Cerebellar nuclear complex (tissue), 1 donor: ENCODE measurements at places on chromosomes 11 and 22.

- no peak for DNase-seq
Measured at GRCh38 chr11:121654843-121655536, 202.2 kb upstream of the SORL1-AS1 start.

DNA sequence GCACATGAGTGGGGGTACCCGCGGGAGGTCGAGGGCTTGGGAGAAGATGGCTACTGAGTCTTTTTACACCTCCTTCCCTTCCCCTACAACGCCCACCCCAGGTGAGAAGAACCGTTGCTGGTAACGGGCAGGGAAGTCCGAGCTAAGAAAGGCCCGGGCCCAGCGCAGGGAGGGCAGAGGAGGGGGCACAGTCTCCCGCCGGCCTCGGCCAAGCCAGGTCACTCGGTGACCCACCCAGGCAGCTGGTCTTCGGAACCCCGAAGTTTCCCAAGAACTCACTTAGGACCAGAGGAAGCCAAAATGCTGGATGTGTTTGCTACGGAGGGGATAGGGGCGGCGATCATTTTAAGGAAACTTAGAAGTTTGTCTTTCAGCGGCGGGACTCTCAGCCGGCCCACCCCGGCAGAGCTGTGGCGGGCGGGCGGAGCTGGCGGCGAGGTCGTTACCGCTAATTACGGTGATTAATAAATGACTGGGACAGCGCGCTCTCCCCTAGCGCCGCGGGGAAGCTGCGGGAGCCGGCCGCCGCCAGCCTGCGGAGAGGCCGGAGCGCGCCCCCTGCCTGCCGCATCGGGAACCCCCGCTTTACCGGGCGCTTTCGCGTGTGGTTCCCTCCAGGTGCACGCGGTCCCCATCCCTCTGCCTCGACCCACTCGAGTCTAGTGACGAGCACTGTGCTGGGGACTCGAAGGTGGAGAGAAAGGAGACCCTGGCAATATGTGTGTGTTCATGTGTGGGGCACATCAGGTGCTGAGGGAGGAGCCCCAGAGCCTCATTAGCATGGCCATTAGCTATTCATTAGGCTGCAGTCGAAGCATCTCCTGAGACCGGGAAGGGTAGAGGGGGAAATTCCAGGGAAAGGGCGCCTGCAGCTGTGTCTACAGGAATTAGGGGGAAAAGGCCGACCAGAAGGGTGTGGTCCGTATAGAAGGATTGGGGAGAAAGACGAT lies 945 bp downstream of the ROBO3 start:
- no peak for DNase-seq

GRCh38 chr11:126216526-126217305 lies 5.1 kb downstream of the FAM118B start:
- DNase-seq, result no peak

GRCh38 chr11:122258446-122259194 lies 142.6 kb upstream of the BLID start:
- DNase-seq, result no peak

DNA sequence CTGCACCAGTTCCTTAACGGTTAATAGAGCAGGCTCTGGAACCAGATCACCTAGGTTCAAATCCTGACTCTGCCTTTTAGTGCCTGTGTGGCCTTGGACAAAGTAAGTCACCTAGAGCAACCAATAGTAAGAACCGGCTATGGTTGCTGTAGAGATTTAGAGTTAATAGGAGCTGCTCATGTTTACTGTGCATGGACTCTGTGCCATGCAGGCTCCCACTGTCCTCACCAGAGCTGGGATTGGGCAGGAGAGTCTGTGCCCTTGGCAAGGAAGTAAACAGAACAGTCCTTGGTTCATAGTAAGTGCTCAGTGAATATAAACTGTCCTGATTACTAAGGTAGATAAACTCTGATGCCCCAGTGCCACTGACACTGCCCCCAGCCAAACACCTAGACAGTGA lies 1.4 kb upstream of the TP53I11 start:
- DNase-seq, result no peak

GRCh38 chr11:121352251-121352891 lies 59.8 kb downstream of the SC5D start:
- no peak for DNase-seq

GRCh38 chr11:97574976-97575665 lies 1185.3 kb downstream of the JRKL start:
- DNase-seq, result no peak

DNA sequence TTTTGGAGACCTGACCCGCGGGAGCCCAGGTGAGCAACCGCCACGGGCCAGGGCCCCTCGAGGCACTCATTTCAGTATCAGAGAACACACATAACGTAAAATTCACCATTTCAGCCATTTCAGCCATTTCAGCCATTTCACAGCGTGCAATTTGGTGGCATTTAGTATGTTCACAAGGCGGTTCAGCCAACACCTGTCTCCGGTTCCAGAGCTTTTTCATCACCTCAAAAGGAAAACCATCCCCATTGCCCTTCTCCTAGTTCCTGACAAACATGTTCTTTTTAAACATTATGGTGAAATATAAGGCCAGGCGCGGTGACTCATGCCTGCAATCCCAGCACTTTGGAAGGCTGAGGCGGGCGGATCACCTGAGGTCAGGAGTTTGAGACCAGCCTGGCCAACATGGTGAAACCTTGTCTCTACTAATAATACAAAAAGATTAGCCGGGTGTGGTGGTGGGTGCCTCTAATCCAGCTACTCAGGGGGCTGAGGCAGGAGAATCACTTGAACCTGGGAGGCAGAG lies 119.3 kb downstream of the KCNQ1 start:
- no peak for DNase-seq

DNA sequence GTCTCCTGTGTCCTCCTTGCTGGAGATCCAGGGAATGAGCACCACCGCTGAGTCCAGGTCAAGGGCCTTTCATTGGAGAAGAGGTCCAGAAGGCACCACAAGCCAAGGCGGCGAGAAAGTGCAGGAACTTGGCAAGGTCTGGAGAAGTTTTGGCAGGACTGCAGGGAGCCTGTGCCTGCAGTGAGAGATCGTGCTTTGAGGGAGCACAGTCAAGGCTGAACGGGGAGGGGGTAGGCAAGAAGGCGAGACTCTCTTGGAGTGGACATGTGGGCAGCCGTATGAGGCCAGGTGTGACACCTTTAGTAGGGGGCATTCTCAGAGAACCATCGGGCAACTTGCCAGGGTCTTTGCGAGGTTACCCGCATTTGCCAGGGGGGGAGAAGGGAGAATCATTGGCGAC lies 30.5 kb downstream of the LRRC10B start:
- DNase-seq, result no peak

DNA sequence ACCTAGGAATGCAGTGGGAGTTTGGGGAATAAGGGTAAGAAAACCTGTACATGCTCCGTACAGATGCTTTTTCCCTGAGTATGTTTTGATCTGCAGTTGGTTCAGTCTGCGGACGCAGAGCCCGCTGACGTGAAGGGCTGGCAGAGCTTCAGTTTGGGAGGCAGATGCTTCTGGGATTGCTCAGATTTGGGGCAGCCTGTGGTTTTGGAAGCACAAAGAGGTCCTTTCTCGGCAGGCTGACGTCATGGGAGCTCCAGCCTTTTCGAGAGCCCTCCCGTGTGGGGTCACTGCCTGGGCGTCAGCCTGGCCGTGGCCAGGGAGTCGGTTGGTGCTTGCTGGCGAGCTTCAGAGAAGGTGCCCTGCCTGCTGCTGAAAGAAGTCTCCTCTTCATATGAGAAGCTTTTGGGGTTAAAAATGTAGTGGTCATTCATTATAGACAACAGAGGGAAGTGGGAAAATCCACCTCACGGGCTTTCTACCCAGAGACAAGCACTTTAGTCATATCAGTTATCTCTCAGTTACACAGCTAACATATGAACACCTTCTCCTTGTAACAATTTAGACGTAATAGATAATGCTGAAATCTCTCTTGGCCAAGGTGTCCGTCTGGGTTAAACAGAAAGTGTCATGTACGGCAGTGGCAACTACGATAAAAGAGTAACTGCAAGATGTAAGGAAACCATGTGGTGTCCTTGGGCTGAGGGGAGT lies 26.8 kb downstream of the TPCN2 start:
- DNase-seq, result peak; percentile 40

GRCh38 chr11:100687054-100687629 lies at the start of gene ARHGAP42:
ARHGAP42 (plus strand) TSS chr11:100687288; CDS start chr11:100687679, 391 bp downstream.
- DNase-seq, result no peak

DNA sequence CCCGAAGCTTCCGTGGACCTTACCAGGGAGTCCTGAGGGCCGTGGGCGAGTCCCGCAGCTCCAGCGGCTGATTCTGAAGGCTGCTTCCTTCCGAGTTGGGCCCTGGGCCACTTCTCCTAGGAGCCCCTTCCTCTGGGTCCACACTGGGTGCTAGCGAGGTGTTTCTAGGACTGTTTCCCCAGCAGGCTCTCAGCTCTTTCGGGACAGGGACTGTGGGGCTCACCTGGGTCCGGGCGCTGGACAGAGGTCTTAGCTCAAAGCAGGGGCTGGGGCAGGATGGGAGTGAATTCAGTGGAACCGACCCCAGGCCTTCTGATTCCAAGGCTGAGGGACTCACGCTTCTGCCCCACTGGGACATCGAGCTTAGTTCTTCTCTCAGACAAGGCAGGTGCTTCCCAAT lies 29.3 kb upstream of the CSNK1E start:
- DNase-seq, result no peak

- DNase-seq, result no peak
Measured at GRCh38 chr11:128625326-128625725, 38.0 kb upstream of the ETS1 start.

DNA sequence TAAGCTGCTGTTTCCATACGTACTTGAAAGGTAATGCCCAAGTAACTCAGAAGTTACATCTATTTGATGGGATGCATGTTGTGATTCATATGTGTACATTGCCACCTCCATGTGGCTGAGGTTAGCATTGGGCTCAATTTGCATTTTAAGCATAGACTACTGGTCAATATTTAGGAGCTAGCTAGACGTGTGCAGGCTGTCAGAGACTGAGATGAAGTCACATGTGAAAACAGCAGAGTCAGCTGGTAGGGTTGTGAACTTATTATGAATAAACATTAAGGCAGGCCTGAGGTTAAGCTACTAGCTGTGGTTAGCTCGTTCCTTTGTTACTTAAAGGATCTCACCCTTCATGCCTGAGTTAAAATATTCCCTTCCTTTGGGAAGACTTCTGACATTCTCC lies 114.5 kb upstream of the MTNR1B start:
- no peak for DNase-seq

GRCh38 chr11:57310630-57311086 lies 14.1 kb downstream of the TNKS1BP1 start:
- DNase-seq, result no peak
